ENCODE measurements at places on chromosomes 6 and 20. TPM values are rescaled to one million over a fixed set of nuclear protein-coding genes. Genes with fewer than 3 reads are reported as not detected.

GRCh38 chr6:111254004-111254778 lies 166.9 kb downstream of the SLC16A10 start:
- peaks cover 2% of the 10 kb centered on the region for H3K4me1 ChIP-seq
- H3K27ac ChIP-seq = no peak overlapping the region
- DNase-seq = no peak
- H3K36me3 ChIP-seq = no peaks in the 10 kb centered on the region

- no peak overlapping the region for H3K4me3 ChIP-seq
- peaks cover 3% of the 10 kb centered on the region for H3K36me3 ChIP-seq
- no peaks in the 10 kb centered on the region for H3K27me3 ChIP-seq
- H3K4me1 ChIP-seq = peaks cover 14% of the 10 kb centered on the region
- H3K27ac ChIP-seq = peak overlapping the region; percentile 90
- no peak for DNase-seq
Measured at GRCh38 chr20:51696304-51697071, 71.7 kb downstream of the ATP9A start.

- H3K27ac ChIP-seq = no peak overlapping the region
- H3K36me3 ChIP-seq = no peaks in the 10 kb centered on the region
- H3K27me3 ChIP-seq = no peaks in the 10 kb centered on the region
- no peak for DNase-seq
- H3K4me3 ChIP-seq = no peak overlapping the region
- H3K4me1 ChIP-seq = no peaks in the 10 kb centered on the region
Measured at GRCh38 chr6:163162874-163163213, 251.7 kb upstream of the QKI start.

EIF6 gene
- polyA plus RNA-seq = 215 TPM

CABLES2 gene
- 5.1 TPM for polyA plus RNA-seq

- peaks cover 9% of the 10 kb centered on the region for H3K4me1 ChIP-seq
- no peaks in the 10 kb centered on the region for H3K36me3 ChIP-seq
- DNase-seq = no peak
- no peaks in the 10 kb centered on the region for H3K27me3 ChIP-seq
- H3K27ac ChIP-seq = peak overlapping the region; percentile 41
Measured at GRCh38 chr6:163418311-163419029, 4.0 kb downstream of the QKI start.
